Stimulated activated CD4-positive, alpha-beta T cell treated with anti-CD3 and anti-CD28 coated beads, TNF-alpha, amount 100 ng/mL, for 4 hours (primary cell): ENCODE measurements at places on chromosomes 3 and 15.

- DNase-seq: no peak
These were observed 374.3 kb downstream of the TIGIT start for GRCh38 chr3:114668099-114668498.

GRCh38 chr15:59299929-59300617, 72.6 kb downstream of the MYO1E start:
- peak; percentile 11 for DNase-seq

DNA sequence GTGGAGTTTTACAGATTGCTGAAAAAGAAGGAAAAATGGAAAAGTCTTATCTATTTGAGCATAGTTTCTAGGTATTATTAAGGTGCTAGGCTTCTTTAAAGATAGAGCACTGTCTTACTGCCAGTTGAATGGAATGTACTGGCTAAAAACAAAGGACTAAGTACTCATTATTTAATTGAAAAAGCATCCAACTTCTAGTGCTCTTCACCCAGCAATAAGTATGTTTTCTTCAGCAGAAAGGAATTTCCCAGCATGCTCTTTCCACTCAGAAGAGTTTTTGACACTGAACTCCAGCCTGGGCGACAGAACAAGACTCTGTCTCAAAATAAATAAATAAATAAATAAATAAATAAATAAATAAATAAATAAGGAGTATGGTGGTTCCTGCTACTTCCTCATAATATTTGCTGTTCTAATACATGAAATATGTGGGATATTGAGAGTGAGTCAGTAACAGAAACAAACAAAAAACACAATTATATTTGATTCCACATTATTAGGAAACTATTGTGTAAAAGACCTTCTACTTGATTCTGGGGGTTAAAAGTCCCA, 70.6 kb downstream of the ATP13A4 start:
- no peak for DNase-seq

GRCh38 chr15:63195569-63196015, 6.2 kb downstream of the RAB8B start:
- no peak for DNase-seq

GRCh38 chr3:167843481-167843880, 108.0 kb downstream of the SERPINI1 start:
- DNase-seq: no peak

DNA sequence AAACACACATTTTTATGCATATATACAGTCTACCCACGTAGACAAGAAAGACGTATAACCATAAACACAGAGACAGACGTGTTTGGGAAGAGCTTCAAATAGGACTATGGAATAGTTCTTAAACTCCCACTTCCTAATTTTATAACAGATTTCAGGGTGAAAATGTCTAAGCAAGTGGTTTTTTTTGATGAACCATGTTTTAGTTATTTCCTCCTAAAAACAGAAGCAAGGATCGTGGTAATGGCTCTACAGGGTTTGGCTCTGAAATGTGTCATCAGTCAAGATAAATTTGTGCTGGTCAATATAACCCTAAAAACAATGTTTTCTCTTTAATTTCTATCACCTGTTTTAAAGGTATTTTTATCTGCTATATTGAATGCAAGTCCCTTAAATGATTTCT, 58.2 kb downstream of the FMN1 start:
- no peak for DNase-seq

GRCh38 chr15:82855286-82856100, 46.1 kb downstream of the WHAMM start:
- DNase-seq: no peak

DNA sequence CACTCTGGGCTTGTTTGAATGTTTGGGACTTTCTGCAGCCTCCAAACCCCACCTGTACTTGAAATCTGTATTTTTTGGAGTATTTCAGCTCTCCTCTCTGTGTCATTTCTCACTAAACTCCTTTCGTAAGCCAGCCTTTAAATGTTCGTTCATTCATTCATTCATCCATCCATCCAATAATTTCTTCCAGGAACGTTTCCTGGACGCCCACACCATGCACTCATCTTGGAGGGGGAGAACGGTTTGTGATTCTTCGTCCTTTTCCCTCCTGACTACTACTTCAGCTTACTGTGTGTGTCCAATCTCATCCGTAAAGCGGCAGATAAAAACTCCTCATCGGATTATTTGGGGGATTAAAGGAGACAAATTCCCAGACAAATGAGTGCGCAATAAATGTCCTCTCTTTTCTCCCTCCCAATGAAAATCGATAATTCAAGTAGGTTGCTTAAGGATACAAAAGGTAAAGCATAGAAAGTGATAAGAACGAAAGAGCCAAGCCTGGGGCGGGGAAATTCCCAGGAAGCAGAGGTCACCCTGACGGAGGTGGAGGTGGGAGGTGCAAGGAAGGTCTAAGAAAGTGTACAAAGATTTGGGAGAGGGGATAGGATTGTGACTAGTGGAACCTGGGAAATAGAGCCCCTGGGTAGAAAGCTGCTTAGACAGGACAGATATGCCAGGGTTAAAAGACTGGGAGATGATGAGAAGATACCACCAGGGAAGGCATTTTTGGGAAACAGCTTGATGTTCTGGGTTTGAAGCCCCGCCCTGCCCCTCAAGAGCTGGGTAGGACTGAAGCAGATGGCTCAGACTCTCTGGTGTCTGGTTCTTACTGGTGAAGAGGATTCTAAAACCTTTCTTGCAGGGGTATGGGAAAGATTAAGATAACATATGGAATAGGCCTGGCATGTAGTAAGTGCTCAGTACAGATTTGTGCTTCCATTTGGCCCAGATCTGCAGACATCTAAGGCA, 896 bp upstream of the KLHL25 start:
- no peak for DNase-seq

DNA sequence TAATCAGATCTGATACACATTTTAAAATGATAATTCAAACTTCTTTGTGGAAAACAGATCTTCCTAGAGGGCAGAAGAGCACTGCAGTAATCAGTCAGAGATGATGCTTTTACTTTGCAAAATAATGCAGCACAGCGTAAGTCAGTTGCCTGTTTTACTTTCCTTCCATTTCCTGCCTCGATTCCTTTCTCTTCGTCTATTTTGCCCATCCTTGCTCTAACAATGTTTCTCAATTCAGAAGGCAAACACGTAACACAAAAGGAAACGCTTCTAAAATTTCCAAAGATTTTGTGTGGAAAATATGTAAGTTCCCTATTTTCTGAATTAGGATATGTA, 119.9 kb downstream of the P3H2 start:
- DNase-seq: no peak
